ENCODE measurements at places on chromosomes 13 and 19.

- no peak for DNase-seq
Measured at GRCh38 chr19:19179548-19180441, 9.7 kb upstream of the MEF2B start.

DNA sequence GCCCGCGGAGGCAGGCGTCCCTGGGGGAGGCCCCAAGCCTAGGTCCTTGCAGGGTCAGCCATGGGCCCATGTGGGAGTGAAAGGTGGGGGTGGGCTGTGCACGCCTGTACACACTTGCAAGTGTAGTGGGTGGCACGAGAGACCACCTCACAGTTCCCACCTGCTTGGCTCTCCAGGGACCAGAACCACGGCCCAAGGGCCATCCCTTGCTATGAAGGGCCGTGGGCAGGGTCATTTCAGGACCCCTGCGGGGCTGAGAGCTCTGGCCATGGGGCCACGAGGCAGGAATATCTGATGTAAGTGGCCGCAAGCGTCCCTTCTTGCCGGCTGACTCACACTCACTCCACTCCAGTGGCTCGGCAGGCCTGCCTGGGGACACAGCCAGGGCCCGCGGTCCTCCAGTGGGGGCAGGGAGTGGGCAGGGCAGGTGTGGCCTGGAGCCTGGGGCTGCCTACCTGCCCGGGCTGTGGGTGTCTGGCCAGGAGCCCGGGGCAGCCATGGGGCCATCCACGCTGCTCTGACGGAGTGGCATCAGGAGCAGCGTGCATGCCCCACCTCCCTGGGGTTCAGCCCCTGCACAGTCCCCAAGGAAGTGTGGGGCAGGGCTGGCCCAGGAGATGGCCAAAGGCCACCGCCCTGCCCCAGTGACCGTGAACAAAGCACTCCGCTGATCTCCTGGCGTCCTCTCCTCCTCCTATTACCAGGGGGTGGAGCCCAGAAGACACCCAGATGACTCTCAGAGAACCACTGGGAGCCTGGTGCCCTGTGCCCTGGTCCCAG is 8.6 kb upstream of the MKNK2 start:
- DNase-seq: peak; percentile 77

DNA sequence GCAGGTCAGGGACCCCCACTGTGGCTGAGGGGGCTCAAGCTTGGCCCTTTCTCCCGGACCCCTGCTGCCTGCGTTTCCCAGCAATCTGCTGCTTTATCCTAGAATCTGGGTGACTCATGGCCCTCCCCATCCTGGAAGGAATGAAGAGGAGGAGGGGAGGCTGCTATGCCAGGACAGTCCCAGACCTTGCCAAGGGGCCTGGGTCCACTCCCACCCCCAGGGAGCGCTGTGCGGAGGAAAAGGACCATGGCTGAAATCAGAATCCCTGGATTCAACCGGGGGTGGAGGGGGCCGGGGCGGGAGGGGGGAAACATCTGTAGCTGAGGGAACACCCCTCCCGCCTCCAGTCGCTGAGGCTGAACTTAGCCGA is 20.5 kb downstream of the ZNF114 start:
- DNase-seq: no peak

- DNase-seq: no peak
Measured at GRCh38 chr13:113357529-113357928, 6.4 kb downstream of the GRTP1 start.

DNA sequence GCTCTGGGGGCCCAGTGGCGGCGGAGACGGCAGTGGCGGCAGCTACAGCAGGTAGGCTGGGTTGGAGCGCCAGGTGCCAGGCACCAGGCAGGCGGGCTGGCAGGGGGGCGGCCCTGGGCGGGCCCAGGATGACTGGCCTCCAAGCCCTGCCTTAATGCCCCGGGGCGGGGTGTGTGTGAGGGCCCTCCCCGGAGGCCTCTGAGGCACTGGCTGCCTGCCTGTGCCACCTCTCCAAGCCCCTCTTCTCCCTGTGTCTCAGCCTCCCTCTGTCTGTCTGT is at the start of gene KLK11:
Gene KLK11, minus strand, starts transcription at position 63 of the 278 bp plus-strand sequence. CDS start 985 bp downstream, outside the sequence.
- no peak for DNase-seq

- DNase-seq: no peak
Measured at GRCh38 chr13:28356561-28357021, 138.3 kb downstream of the FLT1 start.

GRCh38 chr13:53788286-53788685 is 759.7 kb downstream of the OLFM4 start:
- DNase-seq: no peak

GRCh38 chr13:32629313-32629712 is 43.1 kb downstream of the PDS5B start:
- DNase-seq: no peak

DNA sequence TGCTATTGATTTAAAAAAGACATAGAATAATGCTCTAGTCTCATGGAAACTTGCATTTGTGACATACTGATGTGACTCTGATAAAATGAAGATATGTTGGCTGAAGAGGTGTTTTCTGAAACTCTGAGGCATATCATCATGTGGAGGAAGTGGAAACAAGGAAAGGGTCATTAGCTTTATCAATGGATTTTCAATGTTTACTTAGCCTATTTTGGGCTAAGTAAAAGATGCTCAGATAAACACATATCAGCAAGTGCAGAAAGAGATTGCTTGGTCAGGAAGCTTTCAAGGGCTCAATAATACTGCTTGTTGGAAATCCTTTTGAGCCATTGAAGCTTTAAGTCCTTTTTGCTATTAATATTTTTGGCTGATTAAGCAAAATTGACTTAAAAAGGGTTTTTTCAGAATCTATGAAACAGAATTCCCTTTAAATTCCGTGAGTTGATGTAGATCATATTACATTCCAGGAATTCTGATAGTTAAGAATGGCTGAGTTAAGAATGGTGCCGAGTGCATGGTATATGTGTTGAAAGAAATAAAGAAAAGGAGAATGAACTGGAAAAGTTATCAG is 952.8 kb upstream of the SPRY2 start:
- DNase-seq: no peak

DNA sequence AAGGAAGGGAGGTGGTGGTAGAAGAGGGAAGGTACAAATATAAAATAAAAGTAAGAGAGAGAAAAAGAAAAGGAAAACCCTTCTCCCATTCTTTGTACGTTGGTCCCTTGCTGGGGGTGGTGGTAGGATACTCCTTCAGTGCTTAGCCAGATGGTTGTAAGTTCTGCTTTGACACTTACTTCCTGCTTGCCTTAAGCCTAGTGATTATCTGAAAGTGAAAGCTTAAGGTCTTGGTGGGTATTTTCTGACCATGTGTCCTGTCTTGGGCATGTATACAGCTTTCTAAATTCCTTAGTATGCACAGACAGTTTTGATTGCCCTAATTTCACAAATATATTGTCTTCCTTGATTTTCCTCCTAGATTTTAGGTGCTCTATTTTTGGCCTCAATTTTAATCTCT is 314.8 kb downstream of the PCDH17 start:
- DNase-seq: no peak

- DNase-seq: peak; percentile 76
Measured at GRCh38 chr19:17424743-17425365, 5.0 kb downstream of the MVB12A start.

DNA sequence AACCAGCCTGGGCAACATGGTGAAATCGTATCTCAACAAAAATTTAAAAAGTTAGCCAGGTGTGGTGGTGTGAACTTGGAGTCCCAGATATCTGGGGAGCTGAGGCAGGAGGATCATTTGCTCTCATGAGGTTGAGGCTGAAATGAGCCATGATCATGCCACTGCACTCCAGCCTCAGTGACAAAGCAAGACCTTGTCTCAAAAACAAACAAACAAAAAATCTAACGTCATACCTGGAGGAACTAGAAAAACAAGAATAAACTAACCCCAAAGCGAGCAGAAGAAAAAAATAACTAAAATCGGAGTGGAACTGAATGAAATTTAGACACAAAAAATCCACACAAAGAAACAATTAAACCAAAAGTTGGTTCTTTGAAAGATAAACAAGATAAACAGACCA is 1885.1 kb downstream of the OLFM4 start:
- DNase-seq: no peak

- DNase-seq: no peak
Measured at GRCh38 chr19:43812688-43813087, 10.4 kb upstream of the LYPD5 start.

GRCh38 chr19:56170261-56170660 is 5.5 kb upstream of the GALP start:
- no peak for DNase-seq

- DNase-seq: peak; percentile 71
Measured at GRCh38 chr19:16258440-16258903, 60.8 kb downstream of the AP1M1 start.

DNA sequence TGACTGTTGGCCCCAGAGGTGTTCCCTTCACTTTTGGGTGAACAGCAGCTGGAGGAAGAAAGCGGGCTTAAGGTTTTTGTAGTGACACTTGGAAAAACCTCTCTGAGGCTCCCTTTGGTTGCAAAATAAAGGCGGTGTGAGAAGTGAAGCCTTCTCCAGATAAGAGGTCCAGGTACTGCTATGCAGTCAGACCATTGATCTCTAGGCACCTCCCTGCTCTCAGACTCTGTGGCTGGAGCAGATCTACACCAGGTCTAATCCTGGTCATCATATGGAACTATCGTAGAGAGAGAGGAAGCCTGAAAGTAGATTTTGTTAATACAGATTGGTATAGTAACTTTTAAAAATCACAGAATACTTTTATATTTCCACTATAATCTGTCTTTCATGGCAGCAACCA is 47.5 kb downstream of the MBNL2 start:
- DNase-seq: no peak

DNA sequence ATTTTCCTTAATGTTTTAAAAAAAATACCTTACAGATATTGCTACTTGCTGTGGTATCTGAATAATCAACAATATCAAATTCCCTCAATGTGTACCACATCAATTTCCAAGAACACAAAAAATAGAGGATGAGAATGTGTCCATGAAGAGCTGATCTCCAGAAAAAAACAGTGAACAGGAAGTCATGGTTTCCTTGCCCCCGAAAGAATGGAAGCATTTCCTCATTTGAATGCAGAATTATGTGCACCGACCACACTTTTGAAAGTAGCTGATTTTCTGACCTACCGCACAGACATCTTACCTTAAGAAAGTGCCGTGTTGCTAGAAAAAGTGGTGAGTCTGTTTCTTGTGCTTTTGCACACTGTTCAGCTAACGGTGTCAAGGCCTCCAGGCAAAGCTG is 13.4 kb upstream of the EEF1AKMT1 start:
- no peak for DNase-seq

- DNase-seq: no peak
Measured at GRCh38 chr13:108911807-108912206, 282.4 kb downstream of the MYO16 start.

DNA sequence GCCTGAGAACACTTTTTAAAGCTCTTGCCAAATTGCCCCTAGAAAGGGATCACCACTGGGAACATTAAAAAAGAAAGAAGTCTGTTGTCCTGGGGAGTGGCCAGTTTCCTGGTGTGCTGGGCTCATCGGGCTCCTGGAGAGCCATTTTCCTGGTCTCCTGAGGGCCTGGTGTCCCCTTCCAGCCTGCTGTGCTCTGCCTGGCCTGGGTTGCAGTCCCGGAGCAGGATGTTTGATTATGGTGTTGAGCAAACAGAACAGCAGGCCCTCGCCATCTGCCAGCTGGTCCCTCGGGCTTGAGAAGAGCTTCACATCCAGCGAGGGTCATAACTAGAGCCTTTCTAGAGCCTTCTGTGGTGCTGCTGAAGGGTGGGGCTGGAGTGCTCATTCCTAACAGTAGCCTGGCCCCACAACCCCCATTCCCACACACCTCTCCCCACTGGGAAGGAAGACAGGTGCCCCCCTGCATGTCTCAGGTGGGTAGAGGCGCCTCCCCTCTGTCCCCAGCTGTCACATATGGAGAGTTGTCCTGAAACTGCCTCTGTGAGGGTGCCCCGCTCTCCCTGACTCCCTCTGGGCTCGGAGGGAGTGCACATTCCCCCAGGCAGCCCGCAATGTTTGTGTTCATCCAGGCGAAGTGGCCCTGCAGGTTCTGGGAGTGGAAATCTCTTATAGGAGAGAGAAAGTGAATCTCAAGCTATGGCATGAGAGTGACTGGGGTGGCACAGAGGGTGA is 151.1 kb downstream of the SIPA1L3 start:
- no peak for DNase-seq

DNA sequence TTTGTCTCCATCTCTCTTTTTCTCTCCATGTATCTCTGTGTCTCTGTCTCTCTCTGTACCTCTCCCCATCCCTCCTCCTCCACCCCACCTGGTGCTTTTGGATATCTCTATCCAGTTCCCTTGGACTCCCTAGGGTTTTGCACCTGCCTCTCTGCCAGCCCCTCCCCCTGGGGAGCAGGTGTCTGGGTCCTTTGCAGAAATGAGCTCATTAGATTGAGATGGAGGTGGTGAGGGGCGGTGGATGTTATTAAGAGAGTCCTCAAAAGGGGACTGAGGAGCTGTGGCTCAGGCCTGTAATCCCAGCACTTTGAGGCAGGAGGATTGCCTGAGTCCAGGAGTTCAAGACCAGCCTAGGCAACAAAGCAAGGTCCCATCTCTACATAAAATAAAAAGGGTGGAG is 2.1 kb downstream of the KCNN4 start:
- no peak for DNase-seq

DNA sequence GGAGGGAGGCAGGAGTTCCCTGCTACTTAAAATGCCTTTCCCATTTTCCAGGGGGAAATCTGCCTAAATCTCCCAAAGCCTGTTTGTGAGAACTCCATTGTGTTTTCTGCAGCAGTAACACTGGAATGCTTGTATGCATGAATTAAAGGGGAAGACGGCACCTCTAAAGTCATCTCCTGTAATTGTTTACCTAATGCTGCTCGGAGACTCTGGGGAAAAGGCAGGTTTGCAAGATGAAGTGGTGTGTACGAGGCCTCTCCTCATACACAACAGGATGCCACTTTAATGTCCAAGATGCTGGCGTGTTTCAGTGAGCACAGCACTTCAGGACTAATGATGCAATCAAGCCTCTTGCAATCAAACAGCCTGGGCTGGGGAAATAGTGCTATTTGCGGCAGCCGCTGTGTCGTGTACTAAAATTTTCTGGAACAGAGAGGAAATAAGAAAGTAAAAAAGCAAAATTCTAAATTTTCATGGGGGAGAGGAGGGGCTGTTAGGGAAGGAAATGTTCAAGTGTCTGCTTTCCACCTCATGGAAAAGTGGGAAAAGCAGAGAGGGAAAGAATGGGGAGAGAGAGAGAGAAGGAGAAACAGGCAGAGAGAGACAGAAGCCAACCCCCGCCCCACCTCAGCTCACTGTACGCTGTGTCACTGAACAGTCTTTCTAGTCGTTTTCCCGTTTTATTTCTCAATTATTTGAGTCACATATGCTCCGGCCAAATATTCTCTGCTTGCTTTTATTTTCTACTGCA is 32.9 kb downstream of the TSHZ3 start:
- no peak for DNase-seq

DNA sequence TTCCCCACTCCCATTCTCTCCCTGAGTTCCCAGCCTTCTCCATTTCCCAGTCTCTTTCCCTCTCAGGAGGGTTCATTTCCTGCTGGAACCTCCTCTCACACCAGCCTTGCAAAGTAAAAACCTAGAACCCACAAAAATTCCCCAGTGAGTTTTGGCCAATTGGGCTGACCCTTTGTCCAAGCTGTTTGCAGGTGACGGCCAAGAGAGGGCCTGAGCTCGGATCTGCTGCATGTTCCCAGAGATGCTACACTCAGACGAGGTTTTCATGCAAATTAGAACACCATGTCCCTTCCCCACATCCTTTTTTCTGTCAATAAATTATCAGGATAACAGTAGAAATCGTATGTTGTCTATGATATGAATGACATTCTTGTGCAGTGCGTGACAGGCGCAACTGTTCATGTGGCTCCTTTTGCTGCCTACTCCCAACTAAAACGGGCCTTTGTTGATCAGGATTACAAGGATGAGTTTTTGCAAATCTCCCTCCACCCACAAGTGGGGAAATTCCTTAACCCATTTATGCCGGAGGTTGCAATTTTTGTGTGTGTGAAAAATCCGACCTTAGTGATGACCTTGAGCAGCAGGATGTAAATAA is 149.5 kb downstream of the CACNA1A start:
- DNase-seq: no peak

- DNase-seq: peak; percentile 86
Measured at GRCh38 chr19:19461671-19462622, 53.4 kb downstream of the TSSK6 start.

All from erythroblast (primary cell).